ENCODE measurements at places on chromosomes 11 and 22.
A peak's percentile ranks its signal among the peaks of the same experiment; 100 is the strongest.

DNA sequence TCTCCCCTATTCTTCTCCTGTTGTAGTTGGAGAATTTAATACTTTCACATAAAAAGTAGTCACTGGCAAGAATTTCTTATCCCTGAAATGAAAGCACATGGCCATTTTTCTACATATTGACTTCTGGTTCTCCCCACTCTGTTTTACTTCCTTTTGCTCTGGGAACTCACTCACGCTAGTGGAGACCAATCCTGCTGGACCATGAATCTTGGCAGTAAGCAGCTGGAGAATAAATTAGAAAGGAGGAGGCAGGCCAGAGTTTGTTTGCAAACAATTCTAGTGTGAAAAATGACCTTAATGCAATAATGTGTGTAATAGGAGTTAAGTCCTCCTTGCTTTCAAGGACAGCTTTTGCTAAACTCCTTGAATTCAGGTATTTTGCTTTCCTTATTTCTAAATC, 412.3 kb upstream of the CHORDC1 start:
- DNase-seq = no peak

DNA sequence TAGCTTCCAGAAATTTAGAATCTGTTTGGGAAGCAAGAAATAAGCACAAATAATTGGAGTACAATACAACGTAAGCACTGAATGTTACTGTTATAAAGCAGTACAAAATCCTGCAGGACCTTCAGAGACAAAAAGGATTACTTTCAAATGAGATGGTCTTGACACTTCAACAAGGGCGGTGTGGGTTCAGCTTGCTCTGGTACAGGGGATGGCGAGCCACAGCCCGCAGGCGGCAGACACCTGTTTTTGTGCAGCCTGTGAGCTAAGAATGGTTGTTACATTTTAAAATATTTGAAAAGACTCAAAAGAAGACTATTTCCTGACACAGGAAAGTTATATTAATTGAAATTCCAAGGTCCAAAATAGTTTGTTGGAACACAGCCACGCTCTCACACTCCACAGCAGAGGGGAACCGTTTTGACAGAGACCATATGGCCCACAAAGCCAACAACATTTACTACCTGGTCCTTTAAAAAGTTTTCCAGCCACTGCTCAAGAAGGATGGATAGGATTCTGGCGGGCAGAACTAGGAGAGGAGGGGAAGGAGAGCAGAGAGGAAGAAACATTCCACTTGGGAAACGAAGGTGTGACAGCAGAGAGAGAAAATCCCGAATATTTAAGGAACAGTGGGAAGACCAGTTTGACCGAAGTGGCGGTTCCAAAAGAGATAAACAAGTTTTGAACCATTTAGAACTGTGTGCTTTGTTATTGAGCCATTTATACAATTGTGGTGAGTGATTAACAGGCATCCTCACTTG, 6.3 kb downstream of the PRDM10 start:
- peak; percentile 79 for DNase-seq

GRCh38 chr11:73520353-73521061, 77.4 kb downstream of the FAM168A start:
- DNase-seq = no peak

GRCh38 chr11:103499710-103500340, 390.6 kb downstream of the DYNC2H1 start:
- DNase-seq = no peak

- no peak for DNase-seq
Measured at GRCh38 chr11:112058103-112058502, 15.7 kb downstream of the PIH1D2 start.

- DNase-seq = no peak
Measured at GRCh38 chr11:130581646-130582045, 133.2 kb downstream of the ADAMTS15 start.

DNA sequence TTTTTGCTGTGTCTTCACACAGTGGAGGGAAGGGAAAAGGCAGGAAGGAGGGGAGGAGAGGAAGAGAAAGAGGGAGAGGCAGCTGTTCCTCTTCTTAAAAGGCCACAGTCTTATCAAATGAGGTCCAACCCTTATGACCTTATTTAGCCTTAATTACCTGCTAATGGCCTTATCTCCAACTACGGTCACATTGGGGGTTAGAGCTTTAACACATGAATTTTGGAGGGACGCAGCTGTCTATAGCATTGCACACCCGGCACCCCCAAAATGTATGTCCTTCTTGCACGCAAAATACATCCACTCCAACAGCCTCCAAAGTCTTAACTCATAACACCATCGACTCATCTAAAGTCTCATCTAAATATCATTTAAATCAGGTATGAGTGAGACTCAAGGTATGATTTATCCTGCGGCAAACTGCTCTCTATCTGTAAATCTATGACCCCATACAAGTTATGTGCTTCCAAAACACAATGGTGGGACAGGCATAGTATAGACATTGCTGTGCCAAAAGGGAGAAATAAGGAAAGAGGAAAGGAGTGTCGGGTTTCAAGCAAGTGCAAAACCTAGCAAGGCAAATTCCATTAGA, 45.0 kb upstream of the ASPHD2 start:
- no peak for DNase-seq

- DNase-seq = no peak
Measured at GRCh38 chr11:8297781-8298440, 34.2 kb upstream of the LMO1 start.

- no peak for DNase-seq
Measured at GRCh38 chr11:65352783-65353182, 1.8 kb upstream of the TIGD3 start.

GRCh38 chr11:68030318-68031143, at the start of gene NDUFS8:
NDUFS8 (plus strand) TSS chr11:68030681; CDS start chr11:68032152, 1,471 bp downstream.
- DNase-seq = peak; percentile 100

DNA sequence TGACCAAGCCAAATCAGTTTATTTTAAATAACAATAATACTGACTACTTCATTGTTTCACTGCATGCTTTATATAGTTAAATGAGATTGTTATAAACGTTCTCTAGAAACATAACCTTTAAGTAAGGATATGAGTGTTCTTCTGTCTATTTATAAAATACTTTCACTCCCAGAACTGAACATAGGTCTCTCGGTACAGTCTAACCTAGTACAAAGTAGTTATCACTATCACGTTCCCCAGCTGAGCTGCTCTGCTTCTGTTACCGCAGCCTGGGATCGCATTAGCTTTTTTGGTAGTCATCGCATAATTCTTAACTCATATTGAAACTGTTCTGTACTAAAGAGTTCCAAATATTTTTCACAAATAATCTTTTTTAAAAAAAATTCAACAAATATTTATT, 143.6 kb downstream of the WNT11 start:
- DNase-seq = no peak

DNA sequence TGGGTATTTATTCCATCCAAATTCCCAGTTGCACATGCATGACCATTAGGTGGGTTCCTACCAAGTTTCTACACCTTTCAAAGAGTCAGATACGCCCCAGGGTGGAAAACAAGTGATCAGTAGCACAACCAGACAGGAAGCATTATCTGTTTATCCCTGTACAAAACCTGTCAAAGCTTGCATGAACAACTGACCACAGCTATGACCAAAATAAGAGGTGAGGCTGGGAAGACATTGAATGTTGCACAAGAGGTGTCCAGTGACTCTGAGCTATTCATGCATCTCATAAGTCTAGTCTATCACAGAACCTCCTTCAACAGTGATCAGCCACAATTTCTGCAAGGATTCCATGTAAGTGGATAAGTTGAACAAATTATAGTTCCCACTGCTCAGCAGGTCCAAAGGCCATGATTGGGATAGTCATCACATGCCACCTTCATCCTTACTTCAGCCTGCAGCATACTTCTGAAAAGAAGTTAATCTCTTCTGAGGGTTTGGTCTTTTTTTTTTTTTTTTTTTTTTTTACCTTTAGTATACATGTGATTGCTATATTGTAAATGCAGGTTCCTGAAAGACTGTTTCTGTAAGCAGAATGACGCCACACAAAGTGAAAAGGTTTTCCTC, 28.0 kb upstream of the TMEM45B start:
- no peak for DNase-seq

GRCh38 chr11:125222494-125222893, 57.9 kb downstream of the PKNOX2 start:
- DNase-seq = no peak

DNA sequence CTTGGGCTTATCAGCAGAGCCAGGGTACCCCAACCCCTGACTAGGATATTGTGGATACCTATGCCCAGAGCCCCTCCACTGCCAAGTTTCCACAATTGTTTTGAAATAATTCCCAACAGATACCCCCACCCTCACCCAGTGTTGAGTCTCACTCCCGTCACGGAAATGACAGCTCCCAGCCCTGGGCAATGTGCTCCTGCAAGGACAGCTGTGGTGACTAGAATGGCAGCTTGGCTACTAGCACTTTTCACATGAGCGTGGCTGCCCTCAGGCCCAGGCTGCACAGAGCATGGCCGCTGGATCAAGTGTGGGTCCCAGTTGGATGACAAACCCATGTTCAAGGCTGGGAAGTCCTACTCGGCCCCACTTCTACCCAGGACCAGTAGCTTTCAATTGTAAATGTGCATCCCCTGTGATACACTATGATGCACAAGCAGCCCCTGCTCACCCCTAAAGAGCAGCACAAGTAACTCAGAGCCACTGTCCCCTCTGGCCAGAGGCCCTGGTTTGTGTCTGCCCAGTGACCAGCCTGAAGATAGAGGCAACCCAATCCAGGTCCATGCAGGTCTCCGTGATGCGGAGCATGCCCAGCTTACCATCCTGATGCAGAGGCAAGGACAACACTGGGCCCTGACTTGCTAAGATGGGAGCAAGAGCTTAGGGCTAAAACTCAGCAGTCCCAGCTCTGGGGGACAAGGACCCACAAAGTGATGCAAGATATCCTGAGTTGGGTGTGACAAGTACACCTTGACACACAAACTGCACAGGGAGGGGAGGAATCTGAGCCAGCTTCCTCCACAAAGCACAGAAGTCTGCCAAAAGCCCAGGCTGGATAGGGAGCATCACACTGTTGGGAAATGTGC, 13.2 kb downstream of the KCNQ1OT1 start:
- no peak for DNase-seq

- no peak for DNase-seq
Measured at GRCh38 chr11:3162410-3163240, 2.5 kb downstream of the OSBPL5 start.

DNA sequence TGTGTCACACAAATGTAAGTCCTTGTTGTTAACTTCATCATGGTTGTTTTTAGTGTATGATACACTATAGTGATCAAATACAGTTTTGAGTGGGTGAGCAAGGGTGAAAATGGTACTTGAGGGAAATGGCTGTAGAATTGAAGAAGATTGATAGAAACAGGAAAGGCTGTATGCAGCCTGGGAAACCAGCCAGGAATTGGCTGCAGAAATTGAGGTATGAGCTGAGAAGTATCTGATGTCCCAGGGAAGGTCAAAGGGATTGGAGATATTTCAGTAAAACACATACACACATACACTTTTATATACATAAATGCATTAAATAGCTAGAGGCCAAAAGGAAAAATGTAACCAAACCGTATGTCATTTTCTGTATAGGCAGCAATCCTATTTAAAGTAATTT, 13.1 kb upstream of the YAP1 start:
- no peak for DNase-seq

DNA sequence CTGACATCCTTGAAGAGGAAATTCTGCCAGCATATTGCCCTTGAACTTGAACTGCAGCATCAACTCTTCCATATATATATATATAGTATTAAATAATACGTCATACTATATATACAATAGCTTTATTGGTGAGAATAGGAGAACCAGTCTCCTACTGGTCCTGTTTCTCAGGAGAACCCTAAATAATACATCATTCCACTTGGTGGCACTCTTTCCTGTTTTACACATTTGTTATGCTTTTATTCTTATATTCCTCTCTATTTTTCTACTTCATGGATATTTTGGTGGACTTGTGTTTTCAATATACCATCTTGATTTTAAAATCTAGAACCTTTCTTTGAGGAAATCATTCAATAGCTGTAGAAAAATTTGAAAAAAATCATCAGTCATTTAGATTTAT, 193.3 kb downstream of the TRPC6 start:
- DNase-seq = no peak

GRCh38 chr22:41555325-41555982, 5.4 kb upstream of the CSDC2 start:
- DNase-seq = no peak

DNA sequence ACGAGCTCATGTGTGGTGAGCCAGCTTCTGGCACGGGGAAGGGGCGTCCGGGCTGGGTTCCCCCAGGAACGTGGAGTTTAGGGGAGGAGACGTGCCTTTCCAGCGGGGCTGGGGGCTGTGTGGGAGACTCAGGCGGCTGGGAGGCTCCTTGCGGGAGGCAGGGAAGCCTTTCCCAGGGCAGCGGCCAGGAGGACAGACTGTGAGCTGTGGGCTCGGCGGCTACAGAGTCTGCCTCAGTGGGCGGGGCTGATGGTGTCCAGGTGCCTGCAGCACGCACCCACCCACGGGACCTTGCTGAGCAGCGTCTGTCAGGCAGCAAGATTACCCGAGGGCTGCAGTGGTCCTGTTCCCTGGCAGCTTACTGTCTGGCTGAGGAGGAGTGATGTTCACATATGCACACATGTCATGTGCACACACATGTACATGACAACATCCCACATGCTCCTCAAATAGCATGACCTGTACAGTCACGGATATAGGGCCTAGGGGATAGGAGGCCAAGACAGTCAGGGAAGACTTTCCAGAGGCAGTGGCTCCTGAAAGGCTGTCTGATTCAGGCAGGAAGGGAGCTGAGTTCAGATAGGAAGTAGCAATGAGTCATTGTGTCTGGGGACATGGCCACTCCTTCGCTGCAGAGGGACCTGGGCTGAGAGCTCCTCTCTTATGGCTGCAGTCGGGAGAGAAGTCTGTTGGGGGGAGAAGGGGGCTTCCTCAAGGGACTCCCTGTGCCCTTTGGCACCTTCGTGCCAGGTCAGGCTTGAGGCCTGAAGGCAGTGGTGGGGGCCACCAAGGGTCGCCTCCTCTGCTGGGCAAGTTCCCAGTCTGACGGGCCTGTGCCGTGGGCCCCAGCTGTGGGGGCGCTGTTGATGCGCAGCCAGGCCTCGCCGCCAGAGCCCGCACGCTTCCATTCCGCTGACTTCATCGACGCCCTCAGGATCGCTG, 23.3 kb upstream of the PPP6R3 start:
- DNase-seq = no peak

DNA sequence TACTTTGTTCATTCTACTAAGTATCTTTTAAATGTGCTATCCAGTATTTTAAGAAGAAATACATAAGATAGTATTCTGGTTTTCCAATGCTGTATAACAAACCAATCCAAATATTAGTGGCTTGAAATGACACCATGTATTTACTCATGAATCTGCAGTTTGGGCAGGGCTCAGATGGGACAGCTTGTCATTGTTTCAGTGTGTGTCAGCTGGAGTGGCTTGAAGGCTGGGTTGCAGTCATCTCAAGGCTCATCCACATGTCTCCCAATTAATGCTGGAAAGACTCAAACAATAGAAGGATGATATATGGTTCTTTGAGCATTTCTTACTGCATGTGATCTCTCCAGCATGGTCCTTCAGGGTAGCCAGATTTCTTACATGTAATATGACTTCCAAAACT, 146.2 kb downstream of the ARHGAP42 start:
- DNase-seq = no peak

- no peak for DNase-seq
Measured at GRCh38 chr22:38082986-38083710, 836 bp downstream of the SLC16A8 start.

Data from T47D (cell line).